ENCODE measurements at places on chromosomes 11 and 22.
A peak's percentile ranks its signal among the peaks of the same experiment; 100 is the strongest.

- DNase-seq: no peak
Measured at GRCh38 chr22:20503816-20504215, 3.6 kb upstream of the MED15 start.

DNA sequence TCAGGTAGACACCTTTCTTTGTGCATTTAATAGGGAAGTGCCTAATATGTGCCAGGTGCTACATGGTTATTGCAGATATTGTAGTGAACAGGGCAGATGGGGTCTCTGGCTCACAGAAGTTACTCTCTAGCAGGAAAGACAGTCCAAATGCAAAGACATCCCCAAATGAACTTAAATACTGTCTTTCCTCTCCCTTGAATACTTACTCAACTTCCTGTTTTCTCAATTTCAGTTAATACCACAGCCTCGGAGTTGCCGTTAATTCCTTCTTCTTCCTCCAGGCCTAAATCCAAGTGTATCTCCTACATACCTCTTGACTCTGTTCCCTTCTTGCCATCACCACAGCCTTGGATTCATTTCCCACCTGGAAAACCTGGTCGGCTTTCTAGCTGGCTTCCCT, 134.3 kb upstream of the SESN3 start:
- DNase-seq: no peak

DNA sequence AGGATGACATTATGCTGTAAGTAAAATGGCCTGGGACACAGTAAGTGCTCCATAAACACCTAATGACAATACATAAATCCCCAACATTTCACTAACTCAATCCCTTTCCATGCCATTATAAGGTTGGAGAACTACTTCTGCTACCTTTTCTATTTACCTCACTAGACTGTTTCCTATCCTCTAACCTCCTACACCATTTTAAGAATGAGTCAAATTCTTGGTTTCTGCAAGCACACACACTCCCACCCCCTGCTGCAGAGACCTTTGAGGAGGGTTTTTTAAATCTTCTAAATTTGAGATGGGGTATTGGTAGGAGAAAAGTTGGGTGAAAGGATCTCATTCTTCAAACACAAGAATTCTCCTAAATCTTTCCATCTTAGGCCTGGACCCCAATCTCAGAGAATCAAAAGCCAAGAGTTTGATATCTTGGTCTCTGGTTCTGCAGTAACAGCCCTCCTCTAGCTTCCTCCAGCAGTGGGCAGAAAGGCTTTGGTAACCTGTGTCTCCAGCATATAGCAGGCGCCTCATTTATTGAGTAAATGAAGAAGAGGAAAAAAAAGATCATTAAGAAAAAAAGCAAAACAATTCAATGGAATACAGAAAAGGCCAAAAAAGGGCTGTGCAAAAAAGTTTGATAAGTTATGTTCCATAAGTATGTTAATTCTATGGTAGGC, 42.3 kb downstream of the SYTL2 start:
- DNase-seq: no peak

- no peak for DNase-seq
Measured at GRCh38 chr11:20274031-20274430, 89.5 kb upstream of the HTATIP2 start.

DNA sequence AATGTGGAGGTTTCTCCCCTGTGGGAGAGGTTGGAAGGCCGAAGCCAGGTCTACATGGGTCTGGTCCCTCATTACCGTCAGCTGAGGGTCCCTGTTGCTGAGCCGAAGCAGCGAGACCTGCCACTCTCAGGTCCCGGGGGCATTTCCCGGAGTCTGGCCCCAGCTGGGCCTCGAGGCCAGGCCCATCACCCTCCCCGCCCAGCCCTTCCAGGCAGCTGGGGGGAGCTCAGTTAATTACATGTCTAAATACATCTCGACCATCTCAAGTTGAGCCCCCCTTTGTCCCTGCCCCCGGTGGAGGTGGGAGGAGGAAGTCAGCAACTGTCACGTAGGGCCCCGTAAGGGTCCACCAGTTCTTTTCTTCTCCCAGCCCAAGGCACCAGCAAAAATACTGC, 3.6 kb downstream of the CDKN1C start:
- DNase-seq: no peak

DNA sequence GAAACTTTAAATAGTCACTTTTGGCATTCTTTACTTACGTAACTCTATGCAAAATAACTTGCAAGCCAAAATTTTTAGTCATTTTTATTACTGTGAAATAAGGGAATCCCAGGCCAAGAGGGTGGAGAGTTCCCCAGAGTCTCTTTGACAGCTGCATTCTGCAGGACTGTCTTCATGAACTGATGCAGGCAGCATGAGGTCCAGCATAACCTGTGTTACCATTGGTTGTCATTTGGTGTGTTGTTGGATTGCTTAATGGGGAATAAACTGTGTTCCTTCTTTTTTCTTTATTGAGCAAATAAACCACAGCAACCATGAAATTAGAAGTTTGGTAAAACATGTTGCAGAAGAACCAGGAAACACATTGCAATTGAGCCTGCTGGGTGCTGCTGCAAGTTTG, 24.6 kb downstream of the MMP27 start:
- DNase-seq: no peak

- no peak for DNase-seq
Measured at GRCh38 chr11:93686812-93687211, 25.3 kb downstream of the CEP295 start.

GRCh38 chr11:63459586-63459985, 31.4 kb downstream of the PLAAT5 start:
- DNase-seq: no peak

GRCh38 chr11:8094656-8095055, 13.6 kb downstream of the TUB start:
- no peak for DNase-seq

GRCh38 chr11:27296497-27296896, 66.5 kb downstream of the CCDC34 start:
- no peak for DNase-seq

DNA sequence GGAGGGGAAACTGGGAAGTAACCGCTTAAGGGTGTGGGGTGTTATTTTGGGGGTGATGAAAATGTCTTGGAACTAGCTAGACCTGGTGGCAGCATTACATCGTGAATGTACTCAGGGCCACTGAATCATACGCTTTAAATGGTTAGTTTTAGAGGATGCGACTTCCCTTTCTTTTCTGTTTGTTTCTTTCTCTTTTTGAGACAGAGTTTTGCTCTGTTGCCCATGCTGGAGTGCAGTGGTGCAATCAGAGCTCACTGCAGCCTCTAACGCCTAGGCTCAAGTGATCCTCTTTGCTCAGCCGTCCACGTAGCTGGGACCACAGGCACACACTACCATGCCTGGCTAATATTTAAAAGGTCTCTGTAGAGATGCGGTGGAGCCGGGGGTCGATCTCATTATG, 5.6 kb upstream of the MIAT start:
- no peak for DNase-seq

GRCh38 chr22:30159561-30160353, 79.5 kb downstream of the HORMAD2 start:
- no peak for DNase-seq

DNA sequence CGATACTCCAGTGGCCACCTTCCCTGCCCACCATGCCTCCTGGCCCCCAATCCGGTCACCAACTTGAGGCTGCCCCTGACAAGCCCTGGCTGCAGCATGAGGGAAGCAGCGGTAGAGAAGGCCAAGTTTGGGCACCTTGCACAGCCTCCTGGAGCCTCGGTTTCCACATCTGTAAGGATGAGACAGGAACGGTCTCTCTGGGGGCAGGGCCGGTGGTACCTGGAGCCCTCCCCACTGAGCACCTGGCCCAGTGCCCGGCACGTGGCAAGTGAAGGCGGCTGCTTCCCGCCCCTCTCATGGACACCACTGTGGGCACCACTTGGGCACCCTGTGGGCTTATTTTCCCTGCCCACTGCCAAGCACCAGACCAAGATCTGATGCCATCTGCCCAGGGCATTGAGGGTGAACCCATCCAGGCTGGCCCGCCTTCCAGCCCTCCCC, 77.8 kb downstream of the CDKN1C start:
- DNase-seq: no peak

DNA sequence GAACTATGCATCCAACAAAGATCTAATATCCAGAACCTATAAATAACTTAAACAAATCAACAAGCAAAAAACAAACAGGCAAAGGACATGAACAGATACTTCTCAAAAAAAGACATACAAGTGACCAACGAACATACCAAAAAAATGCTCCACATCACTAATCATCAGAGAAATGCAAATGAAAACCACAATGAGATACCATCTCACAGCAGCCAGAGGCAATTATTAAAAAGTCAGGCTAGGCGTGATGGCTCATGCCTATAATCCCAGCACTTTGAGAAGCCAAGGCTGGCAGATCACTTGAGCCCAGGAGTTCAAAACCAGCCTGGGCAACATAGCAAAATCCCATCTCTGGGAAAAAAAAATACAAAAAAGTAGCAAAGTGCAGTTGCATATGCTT, 10.7 kb downstream of the SAA4 start:
- no peak for DNase-seq

- no peak for DNase-seq
Measured at GRCh38 chr22:42544686-42545085, 9.1 kb upstream of the SERHL2 start.

DNA sequence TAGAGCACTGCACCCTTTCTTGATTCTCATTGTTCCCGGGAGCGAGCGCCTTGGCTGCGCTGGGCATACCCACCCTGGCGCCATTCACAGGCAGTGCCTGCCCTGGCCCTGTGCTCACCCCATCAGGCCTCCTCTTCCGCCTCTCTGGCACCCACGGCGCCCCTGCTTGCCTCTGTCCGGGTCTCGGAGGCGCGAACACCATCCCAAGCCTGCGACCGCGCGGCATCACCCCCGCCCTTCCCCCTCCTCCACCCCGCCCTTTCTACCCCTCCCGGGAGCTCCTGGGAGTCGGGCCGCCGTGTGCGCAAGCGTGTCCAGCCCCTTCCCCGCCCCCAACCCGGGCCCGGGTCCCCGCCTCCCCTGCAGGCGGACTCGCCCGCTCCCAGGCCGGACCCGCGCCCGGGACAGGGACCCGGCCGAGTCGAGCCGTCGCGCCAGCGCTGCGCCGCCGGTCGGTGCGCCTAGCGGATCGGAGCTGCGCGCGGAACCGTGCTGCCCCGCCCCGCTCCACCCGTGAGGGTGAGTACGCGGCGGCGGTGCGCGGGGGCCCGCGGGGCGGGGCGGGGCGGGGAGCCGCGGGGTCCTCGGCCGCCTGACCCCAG, at the start of gene ST3GAL4:
Gene ST3GAL4, plus strand, starts transcription at position 363 of the 602 bp plus-strand sequence. CDS start 50,470 bp downstream, outside the sequence.
- peak; percentile 48 for DNase-seq

DNA sequence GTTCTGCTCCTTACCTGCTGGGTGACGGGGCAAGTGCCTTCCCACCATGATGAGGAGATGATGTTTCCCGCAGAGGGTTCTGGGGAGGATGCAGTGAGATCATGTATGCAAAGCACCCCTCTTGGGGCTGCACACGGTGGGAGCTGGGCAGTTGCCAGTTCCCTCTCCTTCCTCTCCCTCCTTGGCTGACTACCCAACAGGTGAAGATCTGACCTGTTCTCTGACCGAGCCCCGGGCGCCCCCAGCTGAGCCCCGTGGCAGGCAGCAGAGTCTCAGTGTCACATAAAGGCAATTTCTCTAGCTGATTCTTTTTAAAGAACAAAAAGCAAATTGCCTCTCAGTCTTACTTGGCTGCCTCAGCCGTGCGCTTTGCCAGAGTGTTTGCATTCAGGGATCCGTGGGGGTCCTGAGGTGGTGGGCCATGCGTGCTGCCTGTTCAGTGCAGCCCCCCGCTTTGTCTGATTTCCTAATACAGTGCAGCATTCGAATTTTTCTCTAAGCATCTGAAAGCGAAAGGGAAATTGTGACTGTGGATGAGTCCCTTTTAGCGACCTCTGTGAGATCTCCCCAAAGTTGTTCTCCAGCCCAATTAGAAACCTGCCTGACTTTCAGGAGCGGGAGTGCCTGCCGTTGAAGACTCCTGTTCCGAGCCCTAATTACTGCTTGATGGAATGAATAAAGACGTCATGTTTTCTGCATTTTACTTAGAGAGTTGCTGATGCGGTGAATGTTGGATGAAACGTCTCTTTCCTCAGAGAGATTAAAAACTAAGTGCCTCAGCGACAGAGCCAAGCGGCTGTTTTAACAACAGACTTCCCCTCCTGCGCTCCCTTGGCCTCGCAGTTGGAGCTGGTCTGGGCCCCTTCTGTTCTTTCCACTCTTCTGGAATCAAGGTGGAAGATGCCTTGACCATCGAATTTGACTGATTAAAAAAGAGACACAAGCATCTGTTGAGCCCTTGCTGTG, 86.0 kb downstream of the GRIK4 start:
- DNase-seq: no peak

DNA sequence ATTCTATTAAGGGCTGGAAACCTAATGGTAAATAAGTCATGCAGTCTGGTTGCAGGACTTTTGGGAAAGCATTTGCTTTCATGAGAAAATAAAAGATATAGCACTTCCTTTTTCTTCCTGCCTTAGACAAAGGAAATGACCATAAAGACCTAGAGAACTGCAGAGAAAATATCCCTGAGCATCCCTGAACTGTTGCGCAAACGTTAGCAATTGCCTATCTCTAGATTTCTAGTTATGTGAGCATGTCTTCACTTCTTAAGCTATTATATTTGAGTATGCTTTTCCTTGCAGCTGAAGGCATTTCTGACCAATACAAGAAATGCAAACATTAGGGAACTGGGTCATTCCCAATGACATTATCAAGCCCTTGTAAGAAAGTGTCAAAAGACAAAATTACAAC, 110.6 kb downstream of the KIF18A start:
- DNase-seq: no peak

- no peak for DNase-seq
Measured at GRCh38 chr11:120775986-120776951, 247.6 kb upstream of the TBCEL start.

DNA sequence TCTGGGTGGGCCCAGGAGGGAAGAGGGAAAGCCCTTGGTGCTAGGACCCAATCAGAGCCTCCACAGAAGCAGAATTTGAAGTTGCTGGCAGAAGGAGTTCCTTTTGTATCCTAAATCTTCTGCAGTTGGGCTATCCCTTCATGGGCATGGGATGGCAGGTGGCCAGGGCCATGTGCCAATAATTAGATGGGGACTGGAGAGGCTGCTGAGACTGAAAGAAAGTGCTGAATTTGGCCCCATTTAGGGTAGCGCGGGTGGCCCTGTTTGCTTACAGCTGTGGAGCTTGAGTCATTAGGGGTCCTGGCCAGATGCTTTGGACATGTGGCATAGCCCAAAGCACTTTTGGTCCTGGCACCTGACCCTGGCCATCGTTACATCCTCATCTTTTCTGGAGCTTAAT, 27.1 kb downstream of the PARVA start:
- DNase-seq: no peak

DNA sequence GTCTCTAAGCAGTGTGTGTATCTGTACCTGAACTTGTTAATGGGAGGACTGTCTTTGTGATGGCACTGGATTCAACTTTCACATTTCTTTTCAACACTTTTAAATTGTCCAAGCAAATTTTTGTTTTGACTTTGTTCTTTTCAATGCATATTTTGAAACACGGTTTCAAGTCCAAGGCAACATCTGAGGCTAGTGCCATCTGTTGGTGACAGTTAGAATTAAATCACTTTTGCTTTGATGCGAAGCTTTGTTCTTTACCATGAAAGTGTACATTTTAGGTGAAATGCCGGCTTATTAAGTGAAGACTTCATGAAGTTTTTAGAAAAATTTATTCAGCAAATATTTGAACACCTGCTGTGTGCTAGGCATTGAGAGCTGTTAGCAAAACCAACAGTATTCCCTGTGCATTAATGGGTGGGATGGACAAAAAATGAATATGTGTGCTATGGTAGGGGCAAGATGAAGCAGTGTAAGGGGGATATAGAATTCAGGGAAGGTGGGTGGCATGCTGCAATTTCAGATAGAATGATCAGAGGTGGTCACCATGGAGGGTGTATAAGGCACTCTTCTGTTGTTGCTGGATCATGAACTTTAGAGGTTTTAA, 70.2 kb downstream of the DDX10 start:
- DNase-seq: no peak

Data from activated CD8-positive, alpha-beta memory T cell treated with anti-CD3 and anti-CD28 coated beads for 1 hour (primary cell).